ENCODE measurements at places on chromosomes 7 and 10.

DNA sequence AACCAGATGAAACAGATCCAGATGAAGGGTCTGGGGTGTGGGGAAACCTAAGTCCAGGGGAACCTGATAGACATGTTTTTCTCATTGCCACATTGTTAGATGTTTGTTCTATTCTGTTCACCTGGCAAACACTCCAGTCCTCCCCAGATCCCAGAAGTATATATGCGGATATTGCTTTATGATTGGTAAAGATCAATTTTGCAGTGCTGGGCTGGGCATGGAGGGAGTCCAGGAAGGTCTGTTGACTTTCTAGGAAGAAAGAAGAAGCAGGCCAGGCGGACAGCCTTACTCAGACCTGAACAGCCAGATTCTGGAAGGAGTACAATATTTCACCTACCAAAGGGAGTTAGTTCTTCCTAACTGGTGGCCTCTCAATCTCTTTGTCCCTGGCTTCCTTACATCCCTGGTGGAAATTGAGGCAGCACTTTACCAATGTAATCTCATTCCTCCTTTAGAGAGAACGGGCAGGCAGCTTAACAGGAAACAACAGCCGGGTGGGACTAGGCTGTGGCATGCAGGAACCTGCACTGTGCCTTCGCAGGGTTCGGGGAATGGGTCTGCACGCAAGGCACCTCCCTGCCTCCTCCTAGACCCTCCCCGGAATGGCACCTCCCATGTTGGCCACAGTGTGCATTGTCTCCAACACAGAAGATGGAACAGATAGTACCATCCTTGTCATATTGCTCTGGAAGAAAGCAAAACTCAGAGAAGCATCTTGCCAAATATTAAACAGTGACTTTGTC lies 930 bp downstream of the GIMAP6 start:
- DNase-seq, result no peak

DNA sequence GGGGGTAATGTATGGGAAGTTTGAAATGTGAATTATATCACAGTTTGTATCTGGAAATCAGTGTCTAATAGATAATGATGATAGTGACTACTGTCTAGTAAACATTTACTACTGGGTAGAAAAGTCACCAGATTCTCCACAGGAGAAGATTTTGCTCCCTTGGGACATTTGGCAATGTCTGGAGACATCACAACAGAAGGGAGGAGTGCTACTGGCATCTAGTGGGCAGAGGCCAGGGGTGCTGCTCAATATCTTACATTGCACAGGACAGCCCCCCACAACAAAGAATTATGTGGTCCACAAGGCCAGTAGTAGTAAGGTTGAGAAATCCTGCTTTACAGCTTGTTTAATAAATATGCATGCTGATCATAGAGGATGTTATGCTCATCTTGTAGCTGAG lies 92.3 kb upstream of the PRPS1L1 start:
- DNase-seq, result peak; percentile 66

- no peak for DNase-seq
Observed at GRCh38 chr10:49363309-49364031, 32.4 kb downstream of the DRGX start.

DNA sequence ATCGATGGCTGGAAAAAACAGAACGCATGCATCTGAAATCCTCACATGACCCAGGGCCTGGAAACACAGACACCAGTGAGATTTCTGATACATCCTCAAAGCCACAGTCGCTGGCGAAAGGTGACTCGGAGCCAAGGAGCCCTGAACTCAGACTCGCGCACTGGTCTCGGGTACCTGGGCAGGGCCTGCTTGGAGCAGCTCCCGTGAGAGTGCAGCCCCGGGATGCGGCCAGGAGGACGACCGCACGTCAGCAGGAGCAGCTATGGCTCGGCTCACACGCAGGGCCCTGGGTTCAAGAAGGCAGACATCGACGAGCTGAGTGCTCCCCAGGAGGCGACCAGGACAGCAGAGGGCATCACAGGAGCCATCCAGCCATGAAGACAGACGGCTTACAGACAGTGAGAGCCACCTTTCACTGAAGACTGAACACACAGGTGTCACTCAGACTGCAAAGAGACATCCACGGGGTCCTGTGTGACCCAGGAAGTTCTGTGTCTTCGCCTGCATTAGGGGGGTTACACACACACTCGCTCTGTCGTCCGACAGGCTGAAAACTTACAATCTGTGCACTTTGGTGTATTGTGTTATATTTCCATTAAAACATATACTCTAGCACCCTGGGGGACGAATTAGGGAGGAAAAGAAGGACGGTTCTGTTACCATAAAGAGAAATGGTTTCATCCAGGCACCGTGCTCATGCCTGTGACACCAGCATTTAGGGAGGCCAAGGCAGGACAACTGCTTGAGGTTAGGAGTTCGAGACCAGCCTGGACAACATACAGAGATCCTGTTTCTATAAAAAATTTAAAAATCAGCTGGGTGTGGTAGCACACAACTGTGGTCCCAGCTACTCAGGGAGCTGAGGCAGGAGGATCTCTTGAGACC lies 227.7 kb downstream of the MAD1L1 start:
- no peak for DNase-seq

Measured in mesenchymal stem cell (in vitro differentiated cells and primary cell).